ENCODE measurements at places on chromosomes 16 and 17.

GRCh38 chr16:56589141-56590039 lies at the start of gene MT3:
Gene MT3 (plus strand): TSS chr16:56589528. CDS start chr16:56589591, 63 bp downstream.
- DNase-seq, result peak; percentile 50

GRCh38 chr17:29123111-29123510 lies 57.1 kb downstream of the MYO18A start:
- no peak for DNase-seq

DNA sequence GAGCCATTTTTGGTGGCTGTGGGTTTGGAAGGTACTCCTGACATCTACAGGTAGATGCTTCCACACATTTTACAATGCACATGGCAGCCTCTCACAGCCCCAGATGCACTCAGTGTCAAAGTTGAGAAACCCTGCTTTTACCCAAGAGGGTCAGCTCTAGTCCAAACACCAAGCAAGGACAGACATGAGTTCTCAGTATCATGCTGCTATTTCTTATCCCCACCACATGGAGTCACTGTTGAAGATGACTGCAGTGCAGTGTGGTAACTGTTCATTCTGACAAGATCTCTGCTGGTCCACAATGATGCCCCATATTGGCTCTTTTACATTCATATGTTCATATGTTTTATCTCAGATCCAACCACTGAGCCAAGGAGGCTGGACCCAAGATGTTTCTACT lies 50.5 kb upstream of the SALL1 start:
- DNase-seq, result no peak

DNA sequence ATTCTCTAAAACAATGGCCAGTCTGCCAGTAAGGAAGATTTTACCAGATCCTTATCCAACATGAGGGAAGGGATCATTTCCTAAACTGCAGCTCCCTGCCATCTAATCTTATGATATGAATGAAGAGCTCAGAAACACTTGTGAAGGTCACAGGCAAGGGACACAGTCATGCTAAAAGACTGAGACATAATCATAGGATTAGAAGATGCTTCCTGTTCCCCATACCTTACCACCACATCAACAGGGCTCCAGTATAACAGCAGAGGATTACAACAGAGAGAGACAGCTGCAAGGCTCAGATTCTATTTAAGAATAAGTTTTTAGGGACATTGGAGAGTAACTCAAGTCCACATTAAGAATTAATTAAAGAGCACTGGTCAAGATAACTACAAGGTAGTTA lies 93.3 kb downstream of the BRIP1 start:
- DNase-seq, result no peak

- no peak for DNase-seq
Measured at GRCh38 chr17:60524463-60525327, 1.3 kb downstream of the APPBP2 start.

GRCh38 chr17:45230410-45230786 lies 8.7 kb downstream of the FMNL1 start:
- no peak for DNase-seq

- DNase-seq, result no peak
Measured at GRCh38 chr17:8463099-8463498, 27.4 kb downstream of the NDEL1 start.

GRCh38 chr16:637081-638018 lies 1.2 kb upstream of the METTL26 start:
- DNase-seq, result peak; percentile 91

- no peak for DNase-seq
Measured at GRCh38 chr17:77526259-77526711, 385.5 kb downstream of the SEC14L1 start.

- DNase-seq, result no peak
Measured at GRCh38 chr17:79339321-79339720, 264.7 kb downstream of the ENGASE start.

DNA sequence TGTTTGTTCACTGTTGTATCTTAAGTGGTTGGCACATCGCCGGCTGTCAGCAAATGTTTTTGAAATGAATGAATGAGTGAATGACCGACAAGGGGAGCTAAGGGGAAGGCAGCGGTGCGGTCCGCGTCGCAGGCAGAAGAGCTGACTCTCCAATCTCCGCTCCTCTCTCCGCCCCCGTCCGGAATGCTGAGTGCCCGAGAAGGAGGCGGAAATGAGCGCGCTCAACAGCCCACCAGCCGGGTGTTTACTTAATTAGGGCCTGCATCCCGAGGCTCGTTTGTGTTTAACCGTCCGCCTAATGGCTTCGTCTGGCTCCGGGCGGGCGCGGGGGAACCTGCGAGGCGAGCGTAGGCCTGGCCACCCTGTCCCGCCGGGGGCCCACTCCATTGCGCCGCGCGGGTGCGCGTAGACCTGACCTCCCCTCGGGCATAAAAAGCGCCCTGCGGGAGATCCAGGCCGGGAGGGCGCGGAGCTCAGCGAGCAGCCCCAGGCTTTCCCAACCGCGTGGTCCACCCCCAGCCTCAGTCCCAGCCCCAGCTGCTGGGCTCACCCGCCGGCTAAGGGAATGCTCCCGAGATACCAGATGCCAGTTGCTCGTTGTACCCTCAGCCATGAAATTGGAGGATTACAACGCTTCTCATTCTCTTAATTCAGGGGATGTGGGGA lies 2.5 kb upstream of the CDH3 start:
- no peak for DNase-seq

DNA sequence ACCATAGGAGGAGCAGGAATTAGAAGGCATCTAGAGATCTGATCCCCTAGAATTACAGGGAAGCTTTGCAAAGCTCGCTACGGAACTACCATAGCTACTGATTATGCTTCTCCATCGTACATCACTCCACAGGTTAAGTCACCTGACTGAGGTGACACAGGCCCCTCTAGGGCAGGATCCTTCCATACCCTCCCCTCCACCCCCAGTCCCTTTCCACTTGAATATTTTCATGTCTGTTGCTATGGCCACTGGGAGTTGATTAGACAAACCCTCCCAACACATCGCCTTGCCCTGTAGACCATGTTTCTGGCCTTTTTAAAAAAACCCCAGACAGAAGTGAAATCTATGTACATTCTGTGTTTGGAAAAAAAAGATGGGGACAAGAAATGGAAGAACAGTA lies 287.1 kb downstream of the SOX9 start:
- no peak for DNase-seq

- DNase-seq, result no peak
Measured at GRCh38 chr16:78606545-78606944, 507.1 kb downstream of the WWOX start.

DNA sequence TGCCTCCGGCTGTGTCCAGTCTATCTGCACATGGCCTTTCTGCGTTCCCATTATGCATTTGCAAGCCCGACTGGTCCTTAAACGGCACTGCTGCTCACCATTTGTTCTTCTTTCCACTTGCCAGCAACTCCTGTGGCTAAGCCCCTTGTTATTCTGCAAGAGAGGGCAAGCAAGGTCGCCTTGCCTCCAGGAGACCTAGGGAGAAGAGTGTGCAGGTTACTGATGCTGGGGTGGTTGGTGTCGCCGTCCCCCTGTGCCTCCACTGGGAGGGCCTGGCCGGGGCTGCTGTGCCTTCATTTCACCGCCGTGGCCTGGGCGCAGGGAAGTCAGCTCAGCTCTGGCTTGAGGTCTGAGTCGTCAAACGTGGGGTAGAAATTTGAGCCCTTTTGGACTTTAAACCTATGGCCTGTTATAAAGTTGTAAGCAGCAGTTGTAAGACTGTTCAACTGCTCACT lies 12.7 kb downstream of the SLC6A4 start:
- DNase-seq, result no peak

- no peak for DNase-seq
Measured at GRCh38 chr16:89899879-89900481, 18.7 kb upstream of the MC1R start.

DNA sequence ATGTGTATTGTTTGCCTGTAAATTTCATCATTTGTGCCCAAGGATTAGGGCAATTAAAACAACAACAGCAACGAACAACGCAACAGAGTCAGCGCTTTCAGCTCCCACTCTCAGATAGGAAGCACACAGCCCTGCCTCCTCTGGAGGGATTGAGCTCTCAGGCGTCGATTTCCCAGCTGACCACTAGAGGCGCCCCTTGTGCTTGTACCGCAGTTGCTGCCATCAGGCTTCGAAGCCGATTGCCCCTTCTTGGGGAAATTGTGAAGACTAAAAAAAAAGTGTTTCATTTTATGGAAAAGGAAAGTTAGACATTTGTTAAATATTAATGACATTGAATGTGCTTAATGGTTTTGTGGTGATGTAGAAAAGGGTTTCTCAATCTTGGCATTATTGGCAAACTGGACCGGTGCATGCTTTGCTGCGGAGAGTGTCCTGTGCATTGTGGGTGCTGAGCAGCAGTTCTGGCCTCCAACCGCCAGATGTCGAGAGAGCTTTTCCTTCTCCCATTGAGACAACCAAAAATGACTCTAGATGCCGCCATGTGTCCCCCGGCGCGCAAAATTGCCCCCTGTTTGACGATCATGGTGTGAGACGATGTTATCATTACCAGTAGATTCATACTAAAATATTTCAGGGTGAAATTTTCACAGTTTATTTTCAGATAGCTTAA lies 650.4 kb upstream of the RBFOX1 start:
- peak; percentile 39 for DNase-seq

DNA sequence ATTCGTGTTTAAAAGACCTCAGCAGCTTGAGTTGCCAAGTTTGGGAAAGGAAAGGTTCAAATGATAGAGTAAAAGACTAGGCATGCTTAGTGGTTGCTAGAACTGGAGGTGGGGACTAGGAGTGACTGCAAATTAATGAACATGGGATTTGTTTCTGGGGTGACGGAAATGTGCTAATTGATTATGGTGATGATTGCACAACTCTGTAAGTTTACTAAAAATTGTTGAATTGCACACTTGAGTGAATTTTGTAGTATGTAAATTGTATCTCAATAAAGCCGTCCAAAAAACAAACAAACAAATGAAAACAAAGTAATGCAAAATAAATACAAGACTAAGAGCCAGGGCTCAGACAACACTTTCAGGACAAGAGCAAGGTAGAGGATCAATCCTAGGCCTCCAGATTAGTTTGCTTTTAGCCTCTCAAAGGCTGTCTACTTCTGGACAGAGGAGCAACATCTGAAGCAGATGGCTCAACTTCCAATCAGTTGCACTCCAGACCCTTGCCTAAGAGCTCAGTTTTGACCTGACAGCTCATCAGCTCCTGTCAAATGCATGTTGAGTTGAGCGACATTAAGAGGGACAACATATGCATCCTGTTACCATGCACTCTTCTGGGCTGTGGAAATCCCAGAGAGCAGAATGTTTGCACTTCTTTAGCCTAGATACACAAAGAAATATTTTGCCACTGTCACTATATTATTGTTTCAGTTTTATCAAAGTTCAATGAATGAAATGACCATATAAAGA lies 111.2 kb upstream of the ASIC2 start:
- no peak for DNase-seq

- no peak for DNase-seq
Measured at GRCh38 chr17:51645056-51645455, 384.7 kb downstream of the UTP18 start.

- no peak for DNase-seq
Measured at GRCh38 chr17:82282239-82283207, 9.0 kb upstream of the CSNK1D start.

DNA sequence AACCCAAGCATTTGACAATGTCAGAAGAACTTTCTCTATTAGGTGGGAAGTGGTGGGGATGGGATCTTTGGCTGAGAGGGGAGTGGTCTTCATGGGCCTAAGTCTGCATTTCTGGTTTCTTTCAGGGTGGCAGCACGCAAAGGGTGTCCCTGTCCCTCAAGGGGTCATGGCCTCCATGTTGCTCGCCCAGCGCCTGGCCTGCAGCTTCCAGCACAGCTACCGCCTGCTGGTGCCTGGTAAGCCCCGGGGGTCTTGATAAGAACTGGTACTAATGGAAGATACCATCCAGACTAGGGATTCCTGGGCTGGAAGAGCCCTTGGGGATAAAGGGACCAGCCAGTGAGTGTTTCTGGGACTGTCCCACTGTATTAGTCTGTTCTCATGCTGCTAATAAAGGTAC lies 61.2 kb downstream of the ABAT start:
- DNase-seq, result no peak

DNA sequence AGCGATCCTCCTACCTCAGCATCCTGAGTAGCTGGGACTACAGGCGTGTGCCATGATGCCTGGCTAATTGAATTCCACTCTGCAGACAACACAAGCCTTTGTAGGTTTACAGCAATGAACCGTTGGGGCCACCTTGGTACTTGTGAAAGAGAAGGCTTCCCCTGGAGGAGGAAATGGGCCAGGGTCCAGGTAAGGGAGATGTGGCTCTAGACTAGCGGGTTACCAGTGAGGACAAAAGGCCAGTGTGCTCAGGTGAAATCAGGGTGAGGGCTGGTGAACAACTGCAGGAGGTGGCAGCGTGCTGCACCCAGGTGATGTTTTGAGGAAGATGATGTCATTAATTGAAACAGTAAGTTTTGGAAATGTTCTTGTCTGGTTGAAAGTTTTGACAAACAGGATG lies 6.7 kb downstream of the SDR42E1 start:
- no peak for DNase-seq

DNA sequence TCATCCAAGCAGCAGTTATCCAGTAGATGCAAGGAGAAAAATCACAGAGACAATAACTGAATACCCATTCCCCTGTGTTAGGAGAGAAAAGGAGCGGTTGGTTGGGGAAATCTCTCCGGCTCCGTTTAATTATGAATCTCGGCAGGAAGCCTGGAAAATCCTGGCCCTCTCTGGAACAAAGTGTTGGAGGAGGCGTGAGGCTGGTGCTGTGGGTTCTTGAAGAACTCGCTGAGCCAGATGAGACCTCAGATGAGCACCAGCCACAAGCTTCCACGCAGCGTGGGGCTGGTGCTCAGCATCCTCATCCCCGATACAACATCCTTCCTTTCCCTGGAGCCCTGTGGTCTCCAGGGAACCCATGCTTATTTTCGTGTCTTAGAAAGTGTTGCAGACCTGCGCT lies 39.7 kb downstream of the CACNG4 start:
- no peak for DNase-seq

- no peak for DNase-seq
Measured at GRCh38 chr16:29674188-29674587, 4.8 kb upstream of the QPRT start.

DNA sequence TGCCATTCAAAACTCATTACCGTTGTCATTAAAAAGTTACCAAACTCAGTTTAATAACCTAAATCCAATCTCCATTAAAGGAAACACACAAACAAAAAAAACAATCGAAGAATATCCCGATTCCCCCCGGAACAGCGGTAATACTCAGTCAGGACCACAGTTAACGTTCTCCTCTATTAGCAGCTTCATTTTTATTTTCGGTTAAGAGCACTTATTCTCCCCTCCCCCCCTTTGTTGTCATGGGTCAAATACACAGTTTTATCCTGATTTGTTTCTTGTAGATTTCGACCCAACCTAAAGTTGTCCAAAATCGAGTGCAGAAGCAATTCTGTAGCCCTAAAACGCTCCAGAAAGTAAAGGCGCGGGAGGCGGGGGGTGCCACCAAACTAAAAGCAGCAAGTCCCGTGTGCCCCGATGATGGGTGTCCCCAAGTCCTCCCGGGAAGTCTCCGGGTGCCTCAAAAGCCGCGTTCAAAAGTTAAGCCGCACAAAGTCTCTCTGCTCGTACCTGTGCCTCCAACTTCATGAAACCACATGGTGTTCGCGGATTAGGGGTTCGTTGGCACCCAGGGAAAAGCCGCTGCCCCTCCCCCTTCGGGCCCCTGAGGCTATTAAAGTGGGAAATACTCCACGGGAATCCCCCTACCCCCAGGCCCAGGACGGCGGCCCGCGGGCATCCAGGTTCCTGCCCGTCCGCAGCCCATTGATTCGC lies 996 bp downstream of the SUMO2 start:
- DNase-seq, result peak; percentile 62

Measured in activated CD4-positive, alpha-beta T cell treated with anti-CD3 and anti-CD28 coated beads for 48 hours (primary cell).